ENCODE measurements at places on chromosomes 2 and 18.

- no peak for DNase-seq
Observed at GRCh38 chr2:86072271-86072858, 33.3 kb downstream of the POLR1A start.

DNA sequence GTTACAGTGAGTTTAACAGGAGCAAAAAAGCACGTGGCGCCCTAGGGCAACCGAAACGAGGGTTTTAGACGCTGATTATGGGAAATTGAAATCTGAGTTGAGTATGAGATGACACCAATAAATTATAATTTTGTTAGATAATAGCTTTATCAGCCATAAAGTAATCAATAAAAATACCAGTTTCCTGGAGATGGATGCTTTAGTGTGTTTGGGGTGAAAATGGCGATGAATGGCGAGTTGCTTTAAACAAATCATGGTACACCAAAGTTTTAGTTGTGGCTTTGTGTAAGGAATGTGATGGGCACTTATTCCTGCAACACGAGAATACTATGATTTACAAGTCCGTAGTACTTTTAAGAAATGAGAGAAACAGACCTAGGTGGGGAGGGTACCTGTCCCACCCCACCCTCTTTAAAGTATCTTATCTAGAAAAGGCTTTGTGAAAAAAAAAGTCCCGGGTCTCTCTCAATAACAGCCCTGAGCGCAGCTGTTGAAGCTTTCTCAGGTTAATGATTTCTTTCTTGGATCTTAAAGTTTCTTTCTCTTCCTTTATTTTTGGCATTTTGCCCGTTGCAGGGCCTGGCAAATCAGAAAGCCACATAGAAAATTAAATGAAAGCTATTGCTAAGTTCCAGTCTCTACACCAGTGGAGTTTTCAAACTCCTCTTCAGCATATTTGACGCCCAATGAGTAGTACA lies 1.5 kb upstream of the RRM2 start:
- no peak for DNase-seq

DNA sequence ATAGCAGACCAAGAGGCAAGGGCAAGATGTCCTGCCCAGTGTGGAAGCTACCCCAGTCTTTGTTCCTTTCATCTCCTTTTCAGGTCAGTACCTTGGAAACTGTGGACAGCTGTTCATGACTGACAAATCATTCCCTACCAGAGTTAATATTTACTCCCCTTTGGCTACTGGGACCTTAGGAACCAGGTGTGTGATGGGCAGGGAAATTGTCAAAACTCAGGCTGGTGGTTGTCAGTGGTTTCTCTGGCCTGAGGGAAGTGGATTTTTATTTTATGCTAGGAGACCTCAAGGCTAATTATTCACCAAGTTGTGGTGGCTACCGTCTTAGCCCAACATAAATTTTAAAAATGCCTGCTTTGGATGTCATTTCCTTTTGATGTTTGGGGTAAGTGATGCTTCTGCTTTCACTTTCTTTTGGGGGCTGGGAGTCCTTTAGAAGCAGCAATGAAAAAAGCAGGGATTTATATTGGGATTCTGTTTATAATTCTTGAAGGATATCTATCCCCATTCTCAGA lies 119.3 kb downstream of the SETBP1 start:
- DNase-seq = no peak

- DNase-seq = no peak
Observed at GRCh38 chr2:41409328-41409727, 638.5 kb upstream of the PKDCC start.

DNA sequence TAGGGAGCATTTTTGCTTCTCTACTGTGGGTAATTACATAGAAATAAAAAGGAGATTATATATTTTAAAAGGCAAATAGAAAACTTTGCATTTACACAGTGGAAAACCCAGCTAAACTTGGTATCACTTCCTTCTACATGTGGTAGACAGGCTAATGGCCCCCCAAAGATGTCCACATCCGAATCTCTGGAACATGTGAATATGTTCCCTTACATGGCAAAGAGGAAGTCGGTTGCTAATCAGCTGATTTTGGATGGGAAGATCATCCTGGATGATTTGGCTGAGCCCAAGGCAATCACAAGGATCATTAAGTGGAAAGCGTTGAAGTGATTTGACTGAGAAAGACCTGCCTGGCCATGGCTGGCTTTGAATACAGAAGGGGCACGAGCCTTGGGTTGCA lies 26.2 kb downstream of the CREG2 start:
- DNase-seq = no peak

- no peak for DNase-seq
Observed at GRCh38 chr18:36469461-36469860, 171.9 kb downstream of the FHOD3 start.

- no peak for DNase-seq
Observed at GRCh38 chr2:28683100-28683706, 68.4 kb upstream of the PPP1CB start.

DNA sequence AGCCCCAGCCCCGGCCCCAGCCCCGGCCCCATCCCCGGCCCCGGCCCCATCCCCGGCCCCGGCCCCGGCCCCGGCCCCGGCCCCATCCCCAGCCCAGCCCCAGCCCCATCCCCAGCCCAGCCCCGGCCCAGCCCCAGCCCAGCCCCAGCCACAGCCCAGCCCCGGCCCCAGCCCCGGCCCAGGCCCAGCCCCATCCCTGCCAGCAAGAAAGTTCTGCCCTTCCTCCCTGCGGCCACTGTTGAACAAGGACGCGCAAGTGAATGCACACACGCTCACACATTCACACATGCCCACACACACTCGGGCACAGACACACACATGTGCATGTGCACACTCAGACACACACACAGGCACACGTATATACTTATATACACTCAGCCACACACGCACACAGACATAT lies 287.0 kb downstream of the NDUFA10 start:
- DNase-seq = no peak

- DNase-seq = peak; percentile 55
Observed at GRCh38 chr2:190408538-190409271, 550 bp downstream of the MFSD6 start.
